Stimulated activated CD4-positive, alpha-beta T cell treated with anti-CD3 and anti-CD28 coated beads, Interleukin-4, amount 100 ng/mL, for 24 hours (primary cell): ENCODE measurements at places on chromosomes 1 and 21.
A peak's percentile ranks its signal among the peaks of the same experiment; 100 is the strongest.

- DNase-seq = no peak
Observed at GRCh38 chr1:8796812-8797211, 20.6 kb downstream of the RERE start.

GRCh38 chr1:11813021-11813420 is 7.0 kb downstream of the CLCN6 start:
- no peak for DNase-seq

DNA sequence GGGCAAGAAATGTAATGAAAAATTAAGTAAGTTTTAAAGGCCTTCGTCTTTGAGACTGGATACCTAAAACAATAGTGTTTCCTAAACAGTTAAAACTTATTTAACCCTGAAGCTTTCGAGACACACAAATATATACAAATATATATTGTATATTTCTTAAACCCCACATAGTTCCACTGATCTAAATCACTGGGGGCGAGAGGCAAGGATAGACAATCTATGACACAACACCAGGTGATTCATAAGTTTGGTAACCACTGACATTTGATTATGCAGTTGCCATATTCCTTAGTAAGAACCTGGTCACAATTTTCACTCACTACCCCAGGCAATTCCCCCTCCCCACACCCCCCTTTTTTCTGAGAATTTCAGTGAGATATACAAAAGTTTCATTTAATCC is 55.3 kb upstream of the BOLA1 start:
- peak; percentile 42 for DNase-seq

- DNase-seq = no peak
Observed at GRCh38 chr1:45833361-45833760, 29.9 kb downstream of the MAST2 start.

DNA sequence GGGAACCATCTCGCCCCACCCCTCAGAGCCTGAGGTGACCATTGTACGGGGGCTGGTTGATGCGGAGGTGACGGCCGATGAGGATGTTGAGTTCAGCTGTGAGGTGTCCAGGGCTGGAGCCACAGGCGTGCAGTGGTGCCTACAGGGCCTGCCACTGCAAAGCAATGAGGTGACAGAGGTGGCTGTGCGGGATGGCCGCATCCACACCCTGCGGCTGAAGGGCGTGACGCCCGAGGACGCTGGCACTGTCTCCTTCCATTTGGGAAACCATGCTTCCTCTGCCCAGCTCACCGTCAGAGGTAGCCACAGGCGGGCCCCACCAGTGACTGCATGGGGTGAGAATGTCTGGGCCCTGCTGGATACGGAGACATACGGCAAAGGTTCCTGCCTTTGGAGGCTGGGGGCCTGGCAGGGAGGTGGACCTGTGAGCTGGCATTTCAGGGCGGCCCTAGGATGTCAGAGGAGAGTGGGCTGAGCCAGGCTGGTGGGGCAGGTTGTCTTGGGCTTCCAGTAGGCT is 98.5 kb downstream of the TRIM11 start:
- DNase-seq = no peak

- DNase-seq = peak; percentile 65
Observed at GRCh38 chr1:172089768-172090510, 248.6 kb downstream of the DNM3 start.

GRCh38 chr21:33546086-33546485 is 3.2 kb downstream of the SON start:
- no peak for DNase-seq

DNA sequence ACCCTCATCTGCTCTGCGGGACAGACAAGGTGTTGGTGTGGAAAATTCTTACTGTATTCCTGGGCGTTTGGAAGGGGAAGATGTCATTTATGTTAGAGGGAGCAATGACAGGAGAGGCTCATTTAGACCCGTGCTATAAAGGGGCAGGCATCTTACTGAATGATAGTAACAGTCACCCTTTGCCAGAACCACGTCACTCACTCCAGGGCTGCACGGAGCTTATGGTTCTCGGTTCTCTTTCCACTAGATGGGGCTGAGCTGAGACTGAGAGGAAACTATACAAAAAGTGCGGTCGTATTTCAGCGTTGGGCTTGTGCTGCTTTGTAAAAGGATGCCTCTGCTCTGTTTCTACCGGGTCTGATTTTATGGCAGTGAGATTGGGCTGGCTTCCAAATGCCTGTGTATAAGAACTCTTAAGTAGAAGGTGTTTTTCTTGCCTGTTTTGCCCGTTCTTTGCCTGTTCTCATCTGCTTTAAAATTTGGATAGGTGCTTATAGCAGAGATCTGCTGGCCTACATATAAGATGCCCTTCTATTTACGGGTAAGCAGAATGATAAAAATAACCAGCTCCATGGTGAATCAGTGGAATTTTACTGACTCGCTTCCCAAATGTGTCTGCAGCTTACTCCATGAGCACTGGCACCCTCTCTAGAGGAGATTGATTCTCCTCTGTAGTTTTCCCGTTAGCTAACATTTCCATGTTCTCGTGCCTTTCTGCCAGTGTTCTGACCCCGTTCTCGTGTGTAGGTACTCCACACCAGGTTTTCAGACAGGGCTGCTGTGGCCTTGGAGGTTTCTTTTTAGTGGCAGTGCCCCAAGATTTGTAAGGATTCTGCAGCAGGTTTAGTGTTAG is 55.9 kb downstream of the MRPS6 start:
- peak; percentile 76 for DNase-seq

DNA sequence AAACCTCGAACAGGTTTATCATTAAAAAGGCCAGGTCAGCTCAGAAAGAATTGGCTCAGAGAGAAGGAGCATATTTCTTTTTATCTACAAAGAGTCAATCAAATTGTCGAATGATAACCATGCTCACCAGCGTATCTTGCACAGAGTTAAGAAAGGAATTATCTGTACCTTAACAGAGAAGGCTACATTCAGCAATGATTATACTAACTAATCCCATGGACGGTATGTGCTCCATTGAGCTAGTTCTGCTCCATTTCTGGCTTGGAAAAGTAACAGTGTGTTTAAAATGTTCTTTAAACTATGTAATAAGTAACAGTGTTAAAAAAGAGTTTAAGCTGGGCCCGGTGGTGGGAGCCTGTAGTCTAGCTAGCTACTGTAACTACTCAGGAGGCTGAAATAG is 4.2 kb downstream of the UBR4 start:
- no peak for DNase-seq

DNA sequence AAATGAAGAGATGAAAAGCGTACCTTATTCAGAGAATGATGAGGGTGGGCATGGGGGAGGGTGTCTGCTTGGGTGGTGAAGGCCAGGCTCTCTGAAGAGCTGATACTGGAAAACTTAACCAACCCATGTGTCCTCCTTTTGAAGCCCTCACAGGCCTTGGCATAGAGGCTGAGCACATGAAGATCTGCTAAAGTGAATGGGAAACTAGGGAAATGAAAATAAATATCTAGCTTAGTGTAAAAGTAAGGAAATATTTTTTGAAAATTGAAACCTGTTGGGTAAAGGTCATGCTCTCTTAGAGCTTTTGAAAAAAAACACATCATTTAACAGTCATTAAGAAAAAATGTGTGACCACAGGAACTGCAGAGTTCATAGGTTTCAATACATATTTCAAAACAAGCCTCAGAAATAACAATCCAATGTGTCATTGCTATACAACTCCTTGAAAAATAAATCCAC is 40.5 kb upstream of the RALGPS2 start:
- no peak for DNase-seq

DNA sequence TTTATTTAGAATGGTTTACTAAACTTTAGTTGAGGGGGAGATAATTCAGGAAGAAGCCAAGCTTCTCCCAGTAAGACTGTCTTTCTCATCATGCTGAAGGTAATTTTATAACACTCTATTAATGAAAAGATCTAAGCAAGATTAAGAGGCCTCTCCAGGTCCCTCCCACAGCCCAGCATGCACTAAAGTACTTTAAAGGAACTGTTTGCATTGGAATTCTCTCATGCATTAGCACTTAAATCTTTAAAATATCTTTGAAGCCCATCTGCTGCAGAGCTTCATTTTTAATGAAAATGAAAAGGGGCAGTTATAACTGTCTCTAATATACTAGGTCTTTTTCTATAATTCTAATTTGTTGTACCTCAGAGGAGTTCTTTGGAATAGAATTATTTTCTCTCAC is 1379.1 kb upstream of the ADGRL4 start:
- DNase-seq = no peak

DNA sequence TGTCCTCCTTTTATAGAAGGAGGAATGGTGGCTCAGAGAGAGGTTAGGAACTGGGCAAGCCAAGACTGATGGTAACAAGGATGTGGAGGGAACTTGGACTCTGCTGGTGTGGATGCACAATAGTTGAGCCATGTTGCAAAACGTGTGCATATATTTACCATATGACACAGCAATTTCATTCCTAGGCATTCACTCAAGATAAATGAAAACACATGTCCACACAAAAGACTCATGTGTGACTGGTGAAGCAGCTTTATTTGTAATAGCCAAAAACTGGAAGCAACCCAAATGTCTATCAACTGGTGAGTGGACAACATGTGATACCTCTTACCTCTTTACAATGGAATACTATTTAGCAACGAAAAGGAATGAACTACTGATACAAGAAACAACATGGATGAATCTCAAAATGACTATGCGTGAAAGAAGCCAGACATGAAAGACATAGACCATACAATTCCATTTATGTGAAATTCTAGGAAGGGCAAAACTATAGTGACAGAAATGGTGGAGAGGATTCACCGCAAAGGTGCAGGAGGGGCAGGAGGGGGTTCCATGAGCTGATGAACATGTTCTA is 36.2 kb downstream of the CAMK2N1 start:
- no peak for DNase-seq

GRCh38 chr1:107950464-107950863 is 14.5 kb downstream of the VAV3 start:
- no peak for DNase-seq

- DNase-seq = no peak
Observed at GRCh38 chr1:172142324-172142723, 278.2 kb upstream of the C1orf105 start.

DNA sequence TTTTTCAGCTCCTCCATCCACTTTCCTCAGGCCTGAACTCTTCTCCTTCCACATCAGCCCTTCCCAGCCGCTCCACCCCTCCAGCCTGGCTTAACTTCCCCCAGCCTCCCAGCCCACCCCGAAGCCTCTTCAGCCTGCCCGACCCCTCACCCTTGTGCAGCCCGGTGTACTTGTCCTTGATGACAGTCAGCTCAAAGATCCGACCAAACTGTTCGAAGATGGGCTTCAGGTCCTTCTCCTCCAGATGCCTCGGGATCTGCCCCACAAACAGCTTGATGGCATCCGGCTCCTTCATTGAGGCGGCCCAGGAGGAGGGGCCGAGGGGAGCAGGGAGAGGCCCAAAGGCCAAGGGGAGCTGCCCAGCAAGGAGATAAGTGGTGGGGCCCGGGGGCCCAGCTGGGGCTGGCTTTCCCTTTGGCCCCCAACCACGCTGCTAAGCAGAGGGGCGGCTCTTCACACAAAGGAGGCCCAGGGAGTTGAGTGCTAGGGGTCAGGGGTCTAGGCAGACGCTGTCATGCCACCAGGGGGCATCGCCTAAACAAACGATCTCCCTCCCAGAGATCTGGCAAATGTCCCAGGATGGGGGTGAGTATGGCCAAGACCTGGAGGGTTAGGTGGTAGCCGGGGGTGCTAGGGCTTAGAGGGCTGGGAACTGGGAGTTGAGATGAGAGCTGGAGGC is 738 bp downstream of the CELF3 start:
- DNase-seq = no peak

GRCh38 chr1:115654663-115655305 is 13.0 kb downstream of the VANGL1 start:
- DNase-seq = no peak

- DNase-seq = no peak
Observed at GRCh38 chr1:95832370-95832769, 598.4 kb downstream of the RWDD3 start.

GRCh38 chr1:29672416-29673227 is 436.3 kb downstream of the PTPRU start:
- no peak for DNase-seq

DNA sequence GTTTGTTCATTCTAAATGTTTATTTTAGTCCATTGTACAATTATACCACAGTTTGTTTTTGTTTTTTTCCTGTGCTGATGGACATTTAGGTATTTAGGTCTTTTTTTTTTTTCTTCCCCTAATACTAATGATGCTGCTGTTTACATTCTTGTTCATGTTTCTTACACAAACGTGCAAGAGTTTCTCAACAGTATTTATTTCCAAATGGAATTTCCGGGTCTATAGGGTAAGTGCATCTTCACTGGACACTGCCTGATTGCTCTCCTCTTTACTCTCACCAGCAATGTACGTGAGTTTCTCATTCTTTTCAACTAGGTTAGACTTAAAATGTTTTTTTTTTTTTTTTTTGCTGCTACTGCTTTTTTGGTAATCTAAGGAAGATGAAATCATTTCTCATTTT is 122.7 kb downstream of the PPP1R12B start:
- DNase-seq = no peak

DNA sequence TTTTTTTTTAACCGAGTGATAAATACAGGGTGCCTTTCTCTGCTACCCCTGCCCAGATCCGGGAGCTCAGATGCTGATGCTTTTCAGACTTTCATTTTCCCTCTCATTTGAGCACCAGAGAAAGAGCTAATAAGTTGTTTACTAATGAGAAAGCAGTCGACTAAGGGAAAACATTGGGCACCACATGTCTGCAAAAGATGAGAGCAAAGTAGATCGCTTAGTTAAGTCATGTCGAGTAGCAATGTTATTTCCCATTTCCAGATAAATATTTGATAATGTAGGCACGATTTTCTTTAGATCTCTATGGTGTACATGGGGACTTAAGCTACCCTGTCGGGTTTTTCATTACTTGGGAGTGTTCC is 1.2 kb downstream of the PKN2 start:
- no peak for DNase-seq
